ENCODE measurements at places on chromosomes 16 and 17.

DNA sequence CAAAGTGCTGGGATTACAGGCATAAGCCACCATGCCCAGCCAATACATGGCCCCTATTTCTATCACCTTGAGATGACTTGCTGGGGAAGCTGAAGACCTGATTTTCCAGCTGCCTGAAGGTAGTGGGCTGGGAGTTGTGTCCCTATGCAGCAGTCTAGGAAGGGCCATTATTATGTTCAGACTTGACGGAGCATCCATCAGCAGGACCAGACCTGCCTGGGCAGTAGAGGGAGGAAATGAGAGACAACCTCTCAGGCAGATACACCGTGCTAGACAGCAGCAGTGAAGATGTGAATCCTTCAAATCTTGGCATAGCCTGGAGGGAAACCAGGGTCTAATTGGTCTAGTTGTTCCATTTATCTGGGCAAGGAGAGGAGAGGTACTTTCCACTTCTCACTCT, 35.6 kb upstream of the PHOSPHO1 start:
- DNase-seq: no peak

- no peak for DNase-seq
These were observed 5.1 kb upstream of the RASL10B start for GRCh38 chr17:35726127-35726952.

DNA sequence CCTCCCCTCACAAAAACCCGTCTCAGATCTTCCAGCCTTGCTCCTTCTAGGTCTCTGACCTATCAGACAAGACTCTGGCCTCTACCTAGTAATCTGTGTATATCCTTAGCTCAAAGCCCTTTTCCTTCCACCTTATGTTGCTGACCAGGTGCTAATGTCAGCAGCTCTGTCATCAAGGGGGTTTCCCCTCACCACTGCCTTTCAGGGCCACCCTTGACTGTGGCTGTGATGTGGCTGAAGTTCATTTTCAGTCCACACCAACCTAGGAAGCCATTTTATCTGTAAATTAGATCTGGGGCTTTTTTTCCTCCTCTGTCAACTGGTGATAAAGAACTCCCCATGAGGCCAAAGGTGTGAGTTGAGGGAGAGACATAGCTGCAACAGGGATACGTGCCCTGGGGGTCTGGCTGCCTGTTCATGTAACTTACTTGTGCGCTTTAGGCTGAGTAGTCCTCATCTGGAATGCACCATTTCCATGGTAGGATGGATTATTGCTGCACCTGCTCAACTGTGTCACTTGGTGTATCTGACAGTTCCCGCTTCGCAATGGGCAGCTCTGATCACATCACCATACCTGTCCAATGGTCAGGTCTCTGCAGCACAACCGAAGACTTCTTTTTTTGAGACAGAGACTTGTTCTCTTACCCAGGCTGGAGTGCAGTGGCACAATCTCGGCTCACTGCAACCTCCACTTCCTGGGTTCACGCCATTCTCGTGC, 14.7 kb upstream of the RUNDC3A start:
- no peak for DNase-seq

- DNase-seq: peak; percentile 85
These were observed 24.9 kb downstream of the ACTG1 start for GRCh38 chr17:81487487-81488275.

- no peak for DNase-seq
These were observed 6.6 kb downstream of the SEC14L1 start for GRCh38 chr17:77147357-77147801.

DNA sequence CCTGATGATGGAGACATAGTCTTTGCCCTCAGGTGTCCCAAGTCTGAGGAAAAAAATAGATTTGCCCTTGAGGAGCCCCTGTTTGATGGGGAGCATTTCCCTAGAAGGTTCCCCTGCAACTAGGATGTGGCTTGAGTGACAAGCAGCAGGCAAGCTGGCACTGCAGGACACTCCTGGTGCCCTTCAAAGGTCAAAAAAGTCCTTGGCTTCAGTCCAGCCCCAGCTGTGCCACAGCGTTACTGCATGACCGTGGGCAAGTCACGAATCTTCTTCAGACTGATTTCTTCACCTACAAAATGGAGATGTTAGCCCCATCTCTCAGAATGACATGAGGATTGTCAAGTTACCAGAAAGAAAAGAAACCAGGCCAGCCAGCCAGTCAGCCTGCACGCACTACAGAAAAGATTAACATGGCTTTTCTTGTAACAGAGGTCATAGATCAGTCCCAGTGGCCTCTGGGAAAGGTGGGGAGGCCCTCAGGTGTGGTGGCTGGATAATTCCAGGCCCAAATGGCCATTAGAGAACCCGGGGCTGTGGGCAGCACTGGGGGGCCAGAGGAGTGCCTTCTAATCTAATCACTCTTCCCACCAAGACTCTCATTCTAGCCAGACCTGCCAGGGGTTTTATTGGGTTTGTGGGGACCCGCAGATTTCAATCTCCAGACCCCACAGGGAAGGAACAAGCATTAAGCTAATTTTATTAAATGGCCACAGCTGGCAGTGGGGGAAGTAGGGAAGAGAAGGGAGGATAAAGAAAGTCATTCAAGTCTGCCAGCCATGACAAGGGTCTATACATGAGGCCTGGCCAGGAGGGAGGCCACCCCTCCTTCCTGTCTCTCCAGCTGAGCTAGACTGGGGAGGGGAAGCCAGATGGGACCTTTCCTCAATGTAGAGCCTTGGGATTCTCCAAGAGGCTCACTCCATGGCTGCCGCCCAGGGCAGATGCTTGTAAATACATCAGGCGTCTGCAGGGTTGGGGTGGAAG, 9.7 kb upstream of the KIF18B start:
- DNase-seq: no peak

- DNase-seq: no peak
These were observed 40.7 kb downstream of the TBX4 start for GRCh38 chr17:61492759-61493526.

DNA sequence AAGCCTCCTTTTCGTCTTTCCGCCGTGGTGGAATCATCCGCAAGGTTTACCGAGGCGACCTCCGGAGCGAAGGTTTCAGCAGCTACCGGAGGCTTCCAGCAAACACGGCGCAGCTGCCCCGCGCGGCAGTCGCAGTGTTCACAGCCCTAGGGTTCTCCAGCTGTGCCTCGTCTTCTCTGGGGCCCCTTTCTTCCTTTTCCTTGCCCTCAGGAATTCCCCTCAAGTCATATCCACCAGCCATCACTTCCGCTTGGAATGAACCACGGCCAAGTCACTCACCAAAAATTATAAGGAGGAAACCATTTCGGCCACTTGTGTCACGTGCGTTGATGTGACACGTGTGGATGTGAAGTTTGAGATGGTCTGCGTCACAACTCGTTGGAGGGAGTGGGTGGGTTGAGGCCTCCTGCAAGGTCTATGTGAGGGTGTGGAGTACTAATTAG, 636 bp upstream of the ERN1 start:
- peak; percentile 60 for DNase-seq

DNA sequence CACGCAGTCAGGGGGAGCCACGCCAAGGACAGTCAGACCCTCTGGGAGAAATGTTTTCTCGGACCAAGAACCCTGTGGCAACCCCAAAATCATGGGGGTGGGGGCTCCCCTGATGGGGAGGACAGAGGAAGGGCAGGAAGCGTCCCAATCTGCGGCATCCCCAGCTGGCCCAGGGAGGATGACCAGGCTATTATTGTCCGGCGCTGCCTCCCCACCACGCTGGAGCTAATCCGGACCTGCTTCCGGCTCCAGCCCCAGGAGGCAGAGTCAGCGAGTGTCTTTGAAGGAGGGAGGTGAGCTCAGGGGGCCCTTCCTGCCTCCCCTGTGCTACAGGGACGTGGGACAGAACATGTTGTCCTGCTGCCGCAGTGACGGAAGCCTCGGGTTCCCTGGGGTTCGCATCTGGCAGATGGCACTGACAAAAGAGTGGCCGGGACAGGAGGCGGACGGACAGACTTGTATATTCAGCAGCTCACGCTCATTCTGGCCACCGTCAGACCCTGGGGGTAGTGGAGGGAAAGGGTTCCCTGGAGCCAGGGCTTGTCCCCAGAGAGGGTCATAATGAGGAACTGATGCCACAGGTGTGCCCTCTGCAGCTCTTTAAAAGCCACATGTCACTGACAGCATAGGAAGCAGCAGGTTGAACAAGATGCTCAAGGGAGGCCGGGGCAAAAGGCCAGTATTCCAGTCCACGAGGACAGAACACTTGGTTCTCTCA, 54.3 kb upstream of the CDC42EP4 start:
- DNase-seq: no peak

DNA sequence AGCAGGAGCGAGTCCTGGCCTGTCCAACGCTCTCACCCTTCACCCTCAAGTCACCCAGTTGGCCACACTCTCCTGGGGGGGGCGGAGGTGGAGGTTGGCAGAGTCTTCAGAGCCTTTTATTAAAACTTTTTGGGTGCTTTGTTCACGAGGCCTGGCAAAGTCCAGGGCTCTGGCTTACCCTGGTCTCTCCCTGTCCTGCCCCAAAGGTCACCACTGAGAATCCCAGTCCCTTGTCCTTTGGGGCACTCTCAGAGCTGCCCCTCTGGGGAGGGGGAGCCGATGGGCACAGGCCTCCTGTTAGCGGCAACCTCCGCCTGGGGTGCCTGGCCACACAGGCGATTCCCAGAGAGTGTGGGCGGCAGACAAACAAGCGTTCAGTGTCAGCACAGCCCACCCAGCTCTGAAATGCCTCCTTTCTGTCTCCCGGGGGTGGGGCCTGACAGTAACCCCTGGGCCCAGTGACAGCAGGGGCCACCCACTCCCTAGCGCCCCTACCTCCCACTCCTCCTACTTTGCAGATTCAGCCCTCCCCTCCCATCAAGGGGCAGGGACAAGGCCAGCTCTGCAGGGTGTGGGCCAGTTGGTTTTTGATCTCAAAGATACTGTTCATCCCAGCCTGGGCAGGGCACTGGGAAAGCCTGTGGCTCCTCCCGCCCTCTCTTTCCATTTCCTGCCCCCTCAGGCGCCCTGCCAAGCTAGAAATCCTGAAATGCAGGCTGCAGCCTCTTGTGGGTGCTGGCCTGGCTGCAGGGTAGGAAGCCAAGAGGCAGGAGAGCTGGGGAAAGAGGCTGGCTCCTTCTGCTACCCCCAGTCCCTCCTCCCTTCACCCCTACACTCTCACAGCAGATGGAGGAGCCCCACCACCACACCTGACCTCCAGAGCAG, 36.6 kb upstream of the EMP2 start:
- no peak for DNase-seq

DNA sequence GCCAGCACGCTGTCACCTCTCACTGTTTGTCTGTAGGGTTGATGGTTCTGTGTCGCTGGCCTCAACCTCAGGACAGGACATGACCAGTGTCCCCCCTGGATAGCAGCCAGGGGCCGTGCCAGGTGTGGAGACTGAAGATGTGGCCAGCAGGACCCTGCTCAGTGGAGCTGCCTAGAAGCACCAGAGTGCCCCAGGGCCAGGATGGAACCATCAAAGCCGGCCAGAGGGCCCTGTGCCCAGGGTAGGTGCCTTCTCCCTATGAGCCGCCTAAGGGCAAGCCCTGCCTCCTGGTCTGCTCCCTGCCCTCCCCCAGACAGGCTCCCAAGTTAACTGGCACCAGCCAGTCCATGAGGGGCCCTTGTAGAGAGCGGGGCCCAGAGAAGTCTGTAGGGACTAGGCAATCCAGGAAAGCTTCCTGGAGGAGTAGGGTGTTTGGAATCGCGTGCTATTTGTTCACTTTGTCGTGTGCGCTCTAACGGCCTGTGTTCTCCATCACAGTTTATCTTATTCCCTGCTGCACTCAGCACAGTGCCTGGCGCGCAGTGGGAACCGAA, 546 bp upstream of the NDUFB10 start:
- no peak for DNase-seq

- no peak for DNase-seq
These were observed 5.3 kb downstream of the ATP6V0A1 start for GRCh38 chr17:42463976-42464400.

DNA sequence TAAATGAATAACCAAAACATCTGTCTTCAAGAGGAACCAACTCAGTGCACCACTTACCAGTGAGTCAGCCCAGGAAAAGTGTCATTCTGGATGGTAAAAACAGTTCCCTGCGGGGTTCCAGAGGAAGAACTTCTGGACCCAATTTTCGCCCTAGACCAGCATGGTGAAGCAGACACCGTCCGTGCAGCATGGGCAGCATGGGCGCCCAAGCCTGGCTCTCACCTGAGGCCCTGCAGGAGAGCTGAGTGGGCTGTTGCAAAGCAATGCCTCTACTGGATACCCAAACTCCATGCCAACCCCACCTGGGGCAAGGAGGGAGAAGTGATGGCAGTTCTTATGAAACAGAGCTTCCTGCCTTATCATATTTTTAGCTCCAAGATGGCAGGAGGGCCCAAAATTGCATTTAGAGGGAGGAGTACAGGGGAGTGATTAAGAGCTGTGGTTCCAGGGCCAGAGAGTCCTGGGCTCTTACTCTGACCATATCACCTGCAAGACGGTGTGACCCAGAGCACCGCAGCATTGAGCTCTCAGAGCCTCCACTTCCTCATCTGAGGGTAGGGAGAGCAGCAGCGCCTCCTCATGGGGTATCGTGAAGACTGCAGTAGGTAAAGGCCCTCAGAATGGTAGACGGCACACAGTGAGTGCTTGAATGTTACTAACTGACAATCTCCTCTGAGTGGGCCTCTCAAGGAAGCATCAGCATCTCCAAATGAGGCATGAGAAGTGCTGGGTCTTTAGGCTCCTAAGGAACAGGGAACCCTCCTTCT, 16.6 kb upstream of the INPP5K start:
- DNase-seq: peak; percentile 43

DNA sequence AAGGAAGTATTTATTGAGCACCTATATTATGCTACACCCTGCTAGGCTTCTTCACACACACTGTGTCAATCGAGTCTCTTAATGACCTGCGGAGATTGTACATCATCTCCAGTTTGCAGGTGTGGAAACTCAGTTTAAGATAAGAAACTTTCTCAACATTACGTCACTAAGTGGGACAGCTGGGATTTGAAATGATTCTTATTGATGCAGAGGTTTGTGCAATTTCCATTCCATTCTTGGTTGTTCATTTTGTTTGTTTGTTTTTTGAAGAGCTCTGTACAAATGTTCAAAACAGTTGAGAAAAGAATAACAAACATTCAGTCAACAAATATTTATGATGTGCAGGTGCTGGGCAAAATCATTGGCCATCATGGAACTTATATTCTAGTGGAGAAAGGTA, 84.8 kb downstream of the MAP2K6 start:
- DNase-seq: no peak

DNA sequence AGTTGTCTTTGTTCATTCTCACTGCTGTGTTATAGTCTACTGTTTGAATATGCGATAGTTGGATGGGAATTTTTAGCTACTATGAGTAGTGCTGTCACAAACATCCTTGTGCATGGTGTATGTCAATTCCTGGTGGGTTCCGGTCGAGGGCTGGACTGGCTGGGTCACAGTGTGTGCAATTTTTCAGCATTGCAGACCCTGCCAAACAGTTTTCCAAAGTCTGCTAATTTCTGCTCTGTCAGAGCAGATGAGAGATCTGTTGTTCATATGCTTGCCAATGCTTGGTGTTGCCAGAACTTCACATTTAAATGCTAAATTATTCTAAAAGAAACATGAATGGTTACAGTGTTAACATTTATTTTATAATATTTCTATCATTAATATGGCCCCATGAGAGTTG, 3.6 kb upstream of the C16orf96 start:
- no peak for DNase-seq

Measured in activated naive CD8-positive, alpha-beta T cell treated with anti-CD3 and anti-CD28 coated beads, Interleukin-2, amount 50 U/mL, for 24 hours (primary cell).